ENCODE measurements at places on chromosomes 1 and 21.

DNA sequence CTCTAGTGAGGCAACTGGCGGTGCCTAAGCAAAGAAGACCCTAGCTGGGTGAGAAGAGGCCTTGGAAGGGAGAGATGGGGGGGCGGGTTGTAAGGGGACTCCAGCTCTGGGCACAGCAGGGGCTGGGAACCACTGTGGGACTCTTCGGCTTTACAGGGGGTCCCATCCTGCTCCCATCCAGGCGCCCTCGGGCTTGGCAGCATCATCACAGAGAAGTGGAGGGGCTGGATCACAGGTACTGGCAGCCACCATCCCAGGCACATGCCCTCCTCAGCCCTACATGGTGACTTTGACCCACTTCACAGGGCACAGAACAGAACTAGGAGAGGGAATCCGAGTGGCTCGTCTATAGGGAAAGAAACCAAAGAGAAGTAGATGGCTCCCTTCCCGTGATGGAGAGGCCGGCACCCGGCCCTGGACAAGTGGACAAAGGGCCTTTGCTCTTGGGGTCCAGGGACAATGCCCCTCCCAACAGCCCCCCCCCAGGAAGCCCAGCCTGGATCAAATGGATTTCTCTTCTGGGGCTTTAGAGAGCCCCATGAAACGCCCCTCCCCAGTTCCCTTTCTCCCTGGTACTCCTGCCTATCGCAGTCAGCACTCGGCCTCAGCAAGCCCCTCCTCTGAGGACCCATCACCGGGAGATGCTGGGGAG lies 54.0 kb upstream of the ECE1 start:
- no peak for DNase-seq

- no peak for DNase-seq
Measured at GRCh38 chr1:10082785-10083479, 50.2 kb downstream of the UBE4B start.

- no peak for DNase-seq
Measured at GRCh38 chr1:33342041-33342723, 21.3 kb upstream of the A3GALT2 start.

- no peak for DNase-seq
Measured at GRCh38 chr21:8988696-8989095, 1532.7 kb upstream of the TPTE start.

- DNase-seq, result no peak
Measured at GRCh38 chr1:93354749-93355148, 9.0 kb downstream of the DR1 start.

GRCh38 chr1:174497478-174497877 lies 49.7 kb downstream of the GPR52 start:
- no peak for DNase-seq

DNA sequence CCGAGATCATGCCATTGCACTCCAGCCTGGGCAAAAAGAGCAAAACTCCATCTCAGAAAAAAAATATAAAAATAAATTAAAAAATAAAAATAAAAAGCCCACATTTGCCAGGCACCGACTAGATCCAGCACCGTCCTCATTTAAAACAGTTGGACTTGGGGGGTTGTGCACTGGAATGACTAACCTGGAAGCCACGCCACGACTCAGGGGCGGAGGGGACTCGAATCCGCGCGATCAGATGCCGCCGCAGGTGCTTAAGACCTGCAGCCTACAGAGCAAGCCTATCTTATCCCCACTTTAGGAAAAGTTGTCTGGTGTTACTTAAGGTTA lies 38.5 kb downstream of the ZBTB8OS start:
- DNase-seq, result no peak

GRCh38 chr21:42672699-42673458 lies 19.5 kb downstream of the PDE9A start:
- DNase-seq, result no peak

GRCh38 chr1:203207751-203208150 lies 21.2 kb upstream of the CHI3L1 start:
- DNase-seq, result no peak

- DNase-seq, result no peak
Measured at GRCh38 chr21:34930971-34931370, 118.1 kb downstream of the RUNX1 start.

GRCh38 chr1:160905617-160905989 lies 20.6 kb upstream of the ITLN1 start:
- DNase-seq, result no peak

DNA sequence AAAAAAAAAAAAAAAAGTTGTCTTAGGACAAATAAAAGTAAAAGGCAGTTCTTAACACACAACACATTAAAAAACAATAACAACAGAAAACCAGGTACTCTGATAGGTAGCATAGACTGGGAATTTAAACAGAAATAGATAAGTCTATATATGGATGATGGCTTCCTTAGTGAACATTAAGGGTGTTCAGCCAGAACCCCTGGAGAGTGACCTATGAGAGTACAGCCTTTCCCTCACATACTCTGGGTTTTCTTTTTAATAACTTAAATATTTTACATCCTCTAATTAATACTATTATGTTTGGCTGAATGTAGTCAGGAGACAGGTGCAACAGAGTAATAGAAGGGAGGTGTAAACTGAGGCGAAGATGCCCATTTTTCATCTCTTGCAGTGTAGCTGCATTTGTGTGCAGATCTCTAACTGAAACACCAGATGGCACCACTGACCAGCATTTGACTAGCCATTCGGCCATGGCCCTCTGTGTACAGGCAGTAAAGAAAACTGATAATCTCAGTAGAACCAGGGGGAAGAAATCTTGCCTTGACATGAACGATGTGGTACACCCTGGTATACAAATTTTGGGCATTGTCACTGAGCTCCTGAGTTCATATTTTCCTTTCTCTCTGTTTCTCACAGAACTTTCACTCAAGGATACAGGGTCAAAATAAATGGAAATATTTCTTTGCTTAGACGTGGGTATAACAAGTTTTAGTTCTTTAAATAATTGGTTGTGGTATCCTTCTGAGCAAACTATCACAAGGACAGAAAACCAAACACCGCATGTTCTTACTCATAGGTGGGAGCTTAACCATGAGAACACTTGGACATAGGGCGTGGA lies 7.6 kb downstream of the TTF2 start:
- no peak for DNase-seq

DNA sequence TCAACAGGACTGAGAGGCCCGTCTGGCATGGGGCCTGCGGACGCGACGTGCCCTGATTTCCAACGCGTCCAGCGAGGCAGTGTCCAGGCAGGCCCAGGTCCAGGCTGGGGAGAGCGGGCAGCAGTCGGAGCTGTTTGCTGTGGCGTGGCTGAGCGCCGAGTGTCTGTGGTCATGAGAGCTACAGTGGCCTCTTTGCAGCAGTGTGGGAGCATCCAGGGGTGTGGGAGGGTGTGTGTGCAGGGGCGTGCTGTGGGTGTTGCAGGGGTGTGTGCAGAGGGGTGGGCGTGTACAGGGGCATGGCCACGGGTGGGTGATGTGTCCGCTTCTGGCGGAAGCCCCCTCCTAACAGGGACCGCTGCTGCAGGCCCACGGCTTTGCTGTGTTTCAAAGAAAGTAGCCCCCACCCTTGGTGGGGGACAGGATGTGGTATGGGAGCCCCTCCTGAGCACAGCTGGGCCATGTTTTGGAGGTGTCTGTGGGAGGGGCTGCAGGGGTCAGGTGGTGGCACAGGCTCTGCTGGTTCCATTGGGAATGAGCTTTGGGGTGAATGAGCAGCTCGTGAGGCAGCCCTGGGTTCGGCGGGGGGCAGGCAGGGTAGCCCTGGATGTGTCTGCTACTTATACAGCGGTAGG lies 17.7 kb downstream of the PLCH2 start:
- no peak for DNase-seq

GRCh38 chr1:43550598-43551246 lies 20.0 kb downstream of the PTPRF start:
- no peak for DNase-seq

- DNase-seq, result no peak
Measured at GRCh38 chr1:201488830-201489589, 17.9 kb downstream of the CSRP1 start.

- no peak for DNase-seq
Measured at GRCh38 chr1:202199040-202199889, 5.7 kb downstream of the LGR6 start.
